ENCODE measurements at places on chromosomes 3 and 15.

GRCh38 chr15:85404176-85404917, 23.9 kb downstream of the AKAP13 start:
- peak overlapping the region; percentile 81 for H3K27ac ChIP-seq
- no peaks in the 10 kb centered on the region for H3K27me3 ChIP-seq
- H3K36me3 ChIP-seq: no peaks in the 10 kb centered on the region
- H3K4me3 ChIP-seq: peak overlapping the region; percentile 41
- peaks cover 89% of the 10 kb centered on the region for H3K4me1 ChIP-seq

DNA sequence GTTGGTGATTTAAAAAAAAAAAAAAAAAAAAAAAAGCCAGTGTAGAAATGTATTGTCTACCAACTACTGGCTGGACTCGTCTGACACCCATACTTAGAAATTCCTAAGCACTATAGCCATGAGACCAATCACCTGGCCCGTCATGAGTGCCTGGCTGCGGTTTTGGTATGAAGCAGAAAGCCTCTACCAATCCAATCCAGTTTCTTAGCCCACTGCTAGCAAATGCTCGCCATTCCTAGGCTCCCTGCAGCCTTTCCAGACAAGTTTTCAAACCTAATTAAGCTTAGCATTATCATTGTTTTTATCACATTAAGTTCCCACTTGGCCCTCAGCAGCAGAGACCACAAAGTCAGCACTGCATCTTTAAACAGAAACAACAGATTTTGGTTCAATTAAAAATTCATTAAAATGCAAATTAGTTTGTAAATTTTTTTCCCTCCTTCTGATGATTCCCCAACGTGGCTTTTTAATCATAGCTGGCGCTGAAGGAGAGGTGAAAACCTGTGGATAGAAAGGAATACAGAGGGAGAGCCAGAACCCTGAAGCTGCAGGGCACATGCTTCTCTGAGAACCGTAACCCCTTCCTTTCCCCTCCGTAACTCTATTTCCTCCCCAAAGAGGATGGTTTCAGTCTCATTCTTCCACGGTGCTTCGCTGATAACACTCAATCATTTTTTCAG, 32.2 kb upstream of the ST8SIA2 start:
- H3K4me1 ChIP-seq: no peaks in the 10 kb centered on the region
- no peak overlapping the region for H3K27ac ChIP-seq
- H3K27me3 ChIP-seq: peaks cover 19% of the 10 kb centered on the region
- H3K36me3 ChIP-seq: no peaks in the 10 kb centered on the region

DNA sequence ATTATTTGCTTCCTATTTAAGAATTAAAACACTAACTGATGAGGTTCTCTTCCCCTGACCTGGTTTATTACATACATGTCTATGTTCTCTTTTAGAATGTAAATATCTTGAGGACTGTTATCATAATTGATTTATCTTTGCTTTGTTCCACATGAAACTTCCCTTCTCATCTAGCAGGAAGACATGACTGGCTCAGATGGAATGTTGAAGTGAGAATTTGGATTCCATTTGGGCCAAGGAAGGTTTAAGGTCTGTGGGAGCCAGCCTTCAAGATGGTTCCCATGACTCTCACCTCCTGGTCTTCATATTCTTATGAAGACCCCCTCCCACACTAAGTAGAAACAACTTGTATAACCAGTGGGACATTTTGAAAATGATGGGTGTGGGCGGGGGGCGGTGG, 222.2 kb upstream of the GADL1 start:
- no peak overlapping the region for H3K27ac ChIP-seq
- no peaks in the 10 kb centered on the region for H3K4me1 ChIP-seq
- H3K4me3 ChIP-seq: no peak overlapping the region
- DNase-seq: no peak
- H3K27me3 ChIP-seq: no peaks in the 10 kb centered on the region

- H3K36me3 ChIP-seq: peaks cover 63% of the 10 kb centered on the region
- H3K4me1 ChIP-seq: peaks cover 25% of the 10 kb centered on the region
- H3K4me3 ChIP-seq: no peak overlapping the region
- H3K27ac ChIP-seq: no peak overlapping the region
- DNase-seq: no peak
Measured at GRCh38 chr15:59022188-59022587, 34.7 kb downstream of the RNF111 start.

- H3K4me1 ChIP-seq: peaks cover 56% of the 10 kb centered on the region
- no peak overlapping the region for H3K4me3 ChIP-seq
- DNase-seq: no peak
- no peak overlapping the region for H3K27ac ChIP-seq
Measured at GRCh38 chr15:56984681-56985481, 66.4 kb downstream of the TCF12 start.

DNA sequence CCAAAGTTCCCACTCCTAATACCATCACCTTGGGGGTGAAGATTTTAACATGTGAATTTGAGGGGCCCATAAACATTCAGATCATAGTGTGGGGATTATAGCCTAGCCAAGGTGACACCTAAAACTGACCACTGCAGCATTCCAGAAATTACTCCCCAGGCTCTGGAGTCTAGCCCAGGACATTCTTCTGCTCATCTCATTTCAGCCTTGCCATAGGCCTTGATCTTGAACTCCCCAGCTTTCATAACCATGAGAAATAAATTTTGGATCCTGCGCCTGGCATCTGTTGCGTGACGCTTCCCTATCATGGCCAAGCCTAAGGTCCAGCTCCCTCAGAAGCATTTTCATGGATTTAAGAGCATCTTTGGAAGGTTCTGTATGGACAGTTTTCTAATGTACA, 502.9 kb upstream of the THBS1 start:
- no peaks in the 10 kb centered on the region for H3K36me3 ChIP-seq
- H3K4me3 ChIP-seq: no peak overlapping the region
- H3K4me1 ChIP-seq: no peaks in the 10 kb centered on the region
- DNase-seq: no peak

- DNase-seq: no peak
- no peaks in the 10 kb centered on the region for H3K27me3 ChIP-seq
- no peaks in the 10 kb centered on the region for H3K4me1 ChIP-seq
- no peak overlapping the region for H3K27ac ChIP-seq
- H3K4me3 ChIP-seq: no peak overlapping the region
Measured at GRCh38 chr15:61474796-61475195, 245.7 kb upstream of the RORA start.

DNA sequence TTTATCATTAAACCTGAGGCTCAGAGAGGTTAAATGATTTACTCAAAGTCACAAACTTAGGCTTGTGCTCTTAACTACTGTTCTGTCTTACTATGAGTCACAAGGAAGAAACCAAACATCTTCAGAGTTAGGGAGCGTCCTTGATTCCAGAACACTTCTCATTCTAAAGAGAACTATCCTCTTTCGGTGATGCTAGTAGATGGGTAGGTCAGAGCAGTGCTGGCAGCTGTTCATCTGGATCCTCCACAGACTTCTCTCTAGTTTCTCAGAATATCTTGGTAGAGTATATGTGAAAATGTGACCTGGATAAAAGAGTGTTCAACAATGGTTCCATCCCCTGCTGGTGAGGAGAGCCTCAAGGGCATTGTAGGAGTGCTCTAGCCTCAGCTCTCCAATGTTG, 3.3 kb downstream of the ARL6IP5 start:
- DNase-seq: no peak
- H3K36me3 ChIP-seq: no peaks in the 10 kb centered on the region
- no peaks in the 10 kb centered on the region for H3K27me3 ChIP-seq

DNA sequence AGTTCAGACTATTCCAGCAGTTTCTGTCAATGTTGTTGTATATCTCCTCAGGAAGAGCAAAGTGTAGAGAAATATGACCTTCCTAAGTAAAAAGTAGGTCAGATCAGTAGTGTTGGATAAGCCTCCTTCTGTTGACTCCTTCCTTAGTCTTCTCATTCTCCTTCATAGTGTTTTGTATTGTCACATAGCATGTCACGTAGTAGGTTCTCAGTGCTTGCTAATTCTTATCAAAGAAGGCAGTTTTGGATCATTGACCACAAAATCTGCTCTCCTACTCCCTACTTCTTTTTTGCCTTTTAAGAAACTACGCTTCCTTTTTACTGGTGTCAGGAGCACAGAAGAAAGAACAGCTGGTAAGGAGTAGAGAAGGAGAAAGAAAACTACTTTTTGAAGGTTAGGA, 1.0 kb upstream of the MGA start:
- no peaks in the 10 kb centered on the region for H3K36me3 ChIP-seq
- DNase-seq: no peak
- no peaks in the 10 kb centered on the region for H3K27me3 ChIP-seq
- peaks cover 41% of the 10 kb centered on the region for H3K4me1 ChIP-seq
- H3K27ac ChIP-seq: peak overlapping the region; percentile 89
- H3K4me3 ChIP-seq: peak overlapping the region; percentile 99

GRCh38 chr3:100912976-100913545, 80.2 kb downstream of the ABI3BP start:
- H3K27ac ChIP-seq: no peak overlapping the region
- H3K4me3 ChIP-seq: no peak overlapping the region
- H3K36me3 ChIP-seq: no peaks in the 10 kb centered on the region
- no peak for DNase-seq

DNA sequence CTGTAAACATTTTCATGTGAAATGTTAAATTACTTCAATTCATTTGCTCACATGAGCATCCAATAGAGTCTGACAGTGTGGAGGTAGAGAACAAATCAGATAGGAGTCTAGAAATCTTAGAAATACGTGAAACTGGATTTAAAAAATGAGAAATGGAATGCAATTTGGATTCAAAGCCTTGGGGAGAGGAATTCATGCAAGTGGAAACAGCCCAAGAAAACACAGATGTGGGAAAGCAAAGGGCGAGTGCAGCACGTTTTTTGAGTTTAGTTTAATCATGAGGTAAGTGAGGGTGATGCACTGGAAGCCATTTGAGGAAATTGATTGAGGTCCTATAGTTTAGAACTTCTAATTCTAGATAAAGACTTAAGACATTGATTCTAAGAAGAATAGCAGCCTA, 434.7 kb downstream of the C3orf38 start:
- H3K27me3 ChIP-seq: no peaks in the 10 kb centered on the region
- H3K27ac ChIP-seq: no peak overlapping the region
- no peaks in the 10 kb centered on the region for H3K4me1 ChIP-seq
- no peak overlapping the region for H3K4me3 ChIP-seq
